ENCODE measurements at places on chromosomes 1 and 21.
A peak's percentile ranks its signal among the peaks of the same experiment; 100 is the strongest.

DNA sequence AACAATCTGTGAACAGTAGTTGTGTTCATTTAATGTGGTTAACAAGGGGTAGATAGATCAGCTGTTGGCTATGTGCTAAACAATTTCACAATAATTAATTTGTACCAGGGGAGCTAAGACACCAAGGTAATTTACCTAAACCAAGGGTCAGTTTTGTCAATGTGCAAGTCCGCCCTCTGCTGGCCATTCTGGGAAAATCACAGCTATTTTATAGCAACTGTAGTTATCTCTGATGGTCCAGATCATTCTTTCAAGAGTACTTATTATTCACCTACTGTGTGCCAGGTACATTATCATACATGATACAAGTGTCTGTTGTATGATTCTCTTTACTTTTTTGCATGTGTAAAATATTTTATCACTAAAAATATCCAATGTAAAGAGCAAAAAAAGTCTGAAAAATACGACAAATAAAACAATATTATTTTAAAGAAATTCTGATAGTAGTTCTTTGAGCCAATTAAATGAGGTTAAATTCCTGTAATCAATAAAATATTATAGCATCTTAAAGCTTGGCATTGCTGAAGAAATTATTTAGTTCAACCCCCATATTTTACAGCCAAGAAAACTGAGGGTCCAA, 312.3 kb upstream of the FAM78B start:
- peak; percentile 56 for DNase-seq

DNA sequence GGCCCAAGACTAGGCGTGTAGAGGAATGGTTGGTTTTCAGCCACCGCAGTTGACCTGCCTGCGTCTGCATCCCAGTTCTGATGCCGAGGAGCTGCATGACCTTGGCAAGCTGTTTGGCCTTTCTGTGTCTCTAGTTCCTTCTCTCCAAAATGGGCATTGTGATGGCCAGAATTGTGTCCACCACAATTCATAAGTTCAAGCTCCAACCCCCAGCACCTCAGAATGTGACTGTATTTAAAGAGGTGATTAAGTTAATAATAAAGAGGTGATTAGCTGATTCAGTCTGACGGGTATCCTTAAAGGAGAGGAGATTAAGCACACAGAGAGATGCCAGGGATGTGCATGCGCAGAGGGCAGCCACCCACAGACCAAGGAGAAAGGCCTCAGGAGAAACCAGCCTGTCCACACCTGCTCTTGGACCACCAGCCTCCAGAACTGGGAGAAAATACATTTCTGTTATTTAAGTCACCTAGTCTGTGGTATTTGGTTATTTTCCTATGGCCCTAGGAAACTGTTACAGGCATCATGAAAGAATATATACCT, 28.5 kb downstream of the MAB21L3 start:
- DNase-seq, result no peak

DNA sequence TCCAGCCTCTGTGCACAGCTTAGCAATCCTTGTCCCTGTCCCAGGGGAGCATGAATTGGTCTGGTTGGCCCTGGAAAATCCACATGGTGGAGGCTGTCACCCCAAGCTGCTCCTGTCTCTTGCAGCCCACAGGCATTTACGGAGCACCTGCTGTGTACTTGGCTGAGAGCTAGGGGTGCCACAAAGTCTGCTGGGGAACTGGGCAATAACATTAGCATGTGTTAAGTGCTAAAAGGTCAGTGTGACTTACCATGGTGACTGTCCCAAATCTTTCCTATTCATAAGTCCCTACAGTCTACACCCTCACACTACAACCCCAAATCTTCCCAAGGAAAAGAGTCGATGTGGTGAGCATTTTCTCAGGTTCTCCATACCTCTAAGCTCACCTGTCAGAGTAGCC, 53.6 kb upstream of the ARTN start:
- DNase-seq, result no peak

GRCh38 chr21:28342212-28342810, 650.4 kb downstream of the LTN1 start:
- no peak for DNase-seq

GRCh38 chr1:6016191-6016865, 24.1 kb upstream of the NPHP4 start:
- DNase-seq, result no peak

GRCh38 chr1:13893409-13893821, 193.4 kb downstream of the PRDM2 start:
- no peak for DNase-seq

DNA sequence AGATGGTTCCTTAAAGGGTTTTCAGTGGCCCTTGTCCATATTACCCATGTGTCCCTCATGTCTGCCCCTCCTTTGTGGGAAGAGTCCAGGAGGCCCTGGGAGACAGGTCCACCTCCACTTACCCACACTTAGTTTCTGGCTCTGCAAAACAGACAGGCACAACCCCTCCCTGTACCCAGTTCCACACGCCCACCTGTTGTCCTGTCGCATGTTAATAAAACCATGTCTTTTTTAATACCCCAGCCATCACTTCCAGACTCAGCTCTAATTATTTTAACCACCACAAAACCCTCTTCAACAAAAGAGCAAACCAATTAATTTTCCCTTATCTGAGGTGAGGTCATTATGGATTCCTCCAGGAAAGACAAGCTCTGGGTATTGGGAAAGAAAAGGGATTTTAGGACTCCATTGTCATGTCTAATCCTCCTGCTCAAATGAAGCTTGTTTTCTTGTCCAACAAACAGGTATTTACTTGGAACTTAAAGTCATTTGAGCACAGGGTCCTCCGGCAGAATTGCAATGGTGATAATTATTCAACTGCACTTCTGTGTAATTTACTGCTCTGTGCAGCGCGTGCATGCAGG, 68.9 kb downstream of the CCDC185 start:
- no peak for DNase-seq

- no peak for DNase-seq
Measured at GRCh38 chr1:228825840-228826484, 90.7 kb downstream of the RHOU start.

- no peak for DNase-seq
Measured at GRCh38 chr1:30185809-30186208, 537.6 kb downstream of the MATN1 start.

DNA sequence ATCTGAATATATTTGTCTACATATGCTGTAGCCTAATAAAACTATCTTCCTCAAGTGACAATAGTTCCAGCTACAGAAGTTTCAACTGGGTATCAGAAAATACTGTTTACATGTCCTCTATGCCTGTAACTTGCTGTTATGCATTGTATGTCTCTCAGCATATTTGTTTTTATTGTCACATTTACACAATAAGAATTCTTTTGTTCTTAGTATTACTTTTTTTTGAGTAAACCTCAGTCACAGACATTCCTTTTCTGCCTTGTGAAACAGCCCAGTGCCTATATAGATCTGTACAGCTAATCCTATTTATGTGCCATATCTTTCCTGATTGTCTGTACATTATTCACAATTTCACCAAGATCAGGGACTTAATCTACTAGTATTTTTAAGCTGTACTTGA, 565.2 kb downstream of the NEGR1 start:
- no peak for DNase-seq

- no peak for DNase-seq
Measured at GRCh38 chr1:84347932-84348555, 46.5 kb downstream of the SAMD13 start.
